ENCODE measurements at places on chromosomes 3 and 15.

- no peak for DNase-seq
Observed at GRCh38 chr3:24373198-24373959, 121.3 kb downstream of the THRB start.

GRCh38 chr3:11239796-11240195 lies 32.4 kb upstream of the ATG7 start:
- DNase-seq = no peak

GRCh38 chr15:29785136-29785535 lies 37.1 kb downstream of the TJP1 start:
- DNase-seq = no peak

- no peak for DNase-seq
Observed at GRCh38 chr3:15313461-15313860, 18.9 kb downstream of the SH3BP5 start.

DNA sequence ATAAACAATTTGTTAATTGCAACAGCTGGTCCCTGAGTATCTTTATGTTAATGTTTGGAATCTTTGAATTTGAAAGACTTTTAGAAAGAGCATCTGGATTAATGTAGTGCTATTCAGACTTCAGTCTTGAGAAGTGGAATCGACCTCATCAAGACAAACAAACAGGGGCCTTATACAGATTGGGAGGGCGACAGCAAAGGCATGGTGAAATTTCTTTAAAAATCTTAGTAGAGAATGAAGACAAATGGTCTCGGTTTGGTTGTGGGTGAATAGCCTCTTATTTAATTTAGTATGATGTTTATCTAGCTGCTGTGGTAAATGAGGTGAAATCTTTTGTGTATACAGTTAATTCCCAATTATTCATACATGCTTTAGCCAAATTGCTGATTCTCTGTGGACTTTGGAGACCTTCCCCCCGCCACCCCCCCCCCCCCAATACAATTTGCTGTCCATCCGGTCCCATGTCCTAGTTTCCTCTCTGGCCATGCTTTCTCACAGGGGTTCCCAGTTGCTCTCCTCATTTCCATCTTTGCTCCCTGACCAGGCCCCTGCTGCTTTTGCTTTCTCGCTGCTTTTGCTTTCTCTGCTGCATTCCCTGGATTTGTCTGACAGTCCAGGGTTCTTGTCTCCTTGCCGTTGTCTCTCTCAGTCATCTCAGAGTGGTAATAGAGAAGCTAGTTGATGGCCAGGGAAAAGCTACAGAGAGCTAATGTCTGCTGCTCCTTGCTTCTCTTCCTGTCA lies 135.3 kb downstream of the FNDC3B start:
- no peak for DNase-seq

GRCh38 chr15:70512772-70513362 lies 250.5 kb downstream of the UACA start:
- peak; percentile 45 for DNase-seq

DNA sequence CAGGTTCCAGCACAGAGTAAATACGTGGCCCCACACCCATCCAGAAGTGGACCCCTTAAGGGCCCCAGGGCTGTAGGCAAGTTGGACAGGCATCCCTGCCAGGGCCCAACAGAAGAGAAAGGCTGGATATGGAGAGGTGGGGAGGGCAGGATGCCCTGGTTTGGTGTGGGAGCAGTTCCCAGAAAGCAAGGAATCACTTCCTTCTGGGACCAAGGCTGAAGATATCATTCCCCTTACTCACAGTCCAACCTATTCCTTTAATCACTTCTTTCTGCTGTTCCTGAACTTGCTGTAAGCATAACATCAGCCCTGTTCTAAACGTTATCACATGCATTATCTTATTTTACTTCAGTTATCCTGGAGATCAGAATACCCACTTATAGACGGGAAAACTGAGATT lies 6.1 kb upstream of the MESP2 start:
- DNase-seq = no peak

GRCh38 chr3:9257092-9257491 lies 7.6 kb upstream of the SRGAP3 start:
- no peak for DNase-seq

GRCh38 chr3:185727873-185728272 lies 97.0 kb downstream of the IGF2BP2 start:
- no peak for DNase-seq
